Activated gamma-delta T cell treated with Interleukin-2 at 50 U/mL for 16 hours (primary cell): ENCODE measurements at places on chromosomes 4 and X.
A peak's percentile ranks its signal among the peaks of the same experiment; 100 is the strongest.

DNA sequence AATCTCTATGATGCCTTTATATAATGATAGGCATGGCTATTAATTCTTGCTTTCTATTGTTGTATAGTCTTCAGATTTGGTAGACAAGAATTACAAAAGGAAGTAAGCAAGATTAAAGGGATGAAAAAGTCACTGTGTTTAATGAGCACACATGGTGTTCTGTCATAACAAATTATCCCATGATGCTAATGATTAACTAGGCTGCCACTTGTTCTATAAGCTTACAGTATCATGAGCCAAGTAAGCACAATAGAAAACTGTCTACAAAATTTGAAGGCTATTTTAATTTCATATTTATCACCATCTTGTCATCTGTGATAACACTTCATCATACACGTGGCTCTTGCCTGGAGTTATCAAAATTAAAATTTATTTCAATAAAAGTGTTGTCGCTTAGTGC lies 466.7 kb downstream of the GASK1B start:
- DNase-seq: no peak

- DNase-seq: peak; percentile 85
These were observed 29.6 kb upstream of the SPON2 start for GRCh38 chr4:1201851-1202525.

DNA sequence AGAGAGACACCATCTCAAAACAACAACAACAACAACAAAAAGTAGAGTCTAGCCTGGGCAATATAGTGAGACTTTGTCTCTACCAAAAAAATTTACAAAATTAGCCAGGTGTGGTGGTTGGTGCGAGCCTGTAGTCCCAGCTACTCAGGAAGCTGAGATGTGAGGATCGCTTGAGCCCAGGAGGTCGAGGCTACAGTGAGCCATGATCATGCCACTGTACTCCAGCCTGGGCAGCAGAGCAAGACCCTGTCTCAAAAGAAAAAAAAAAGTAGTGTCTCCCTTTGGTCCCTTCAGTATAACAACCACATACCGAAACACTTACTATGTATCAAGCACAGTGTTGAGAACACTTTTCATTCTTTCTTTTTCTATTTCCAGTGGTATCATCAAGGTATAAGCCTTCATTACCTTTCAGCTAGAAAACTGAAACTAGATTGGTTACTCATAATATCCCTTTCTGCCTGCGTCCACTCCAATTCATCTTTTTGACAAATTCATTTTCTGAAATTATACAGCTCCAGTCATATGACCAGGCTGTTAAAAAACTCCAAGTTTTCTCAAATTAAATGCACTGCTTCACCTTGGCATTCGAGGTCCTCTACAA lies 54.1 kb downstream of the RPS6KA3 start:
- no peak for DNase-seq

DNA sequence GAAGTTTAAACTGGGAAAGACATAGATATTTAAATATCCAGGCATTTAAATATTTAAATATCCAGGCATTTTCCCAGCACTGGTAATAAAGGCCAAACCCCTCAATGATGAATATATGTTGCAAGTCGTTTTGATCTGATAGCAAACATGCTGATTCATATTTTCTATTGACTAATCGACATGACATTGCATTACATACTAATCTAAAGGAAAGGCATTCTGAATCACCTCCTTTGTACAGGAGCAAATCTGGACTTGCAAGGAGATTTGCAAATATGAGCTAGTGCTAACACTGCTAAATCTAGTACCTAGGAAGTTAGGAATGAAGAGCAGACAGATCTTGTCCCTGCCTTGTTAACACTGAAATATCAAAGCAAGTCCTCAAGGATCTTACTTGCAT lies 207.3 kb downstream of the SLC7A11 start:
- DNase-seq: no peak

- DNase-seq: no peak
These were observed 35.5 kb downstream of the SHROOM3 start for GRCh38 chr4:76470532-76470931.

DNA sequence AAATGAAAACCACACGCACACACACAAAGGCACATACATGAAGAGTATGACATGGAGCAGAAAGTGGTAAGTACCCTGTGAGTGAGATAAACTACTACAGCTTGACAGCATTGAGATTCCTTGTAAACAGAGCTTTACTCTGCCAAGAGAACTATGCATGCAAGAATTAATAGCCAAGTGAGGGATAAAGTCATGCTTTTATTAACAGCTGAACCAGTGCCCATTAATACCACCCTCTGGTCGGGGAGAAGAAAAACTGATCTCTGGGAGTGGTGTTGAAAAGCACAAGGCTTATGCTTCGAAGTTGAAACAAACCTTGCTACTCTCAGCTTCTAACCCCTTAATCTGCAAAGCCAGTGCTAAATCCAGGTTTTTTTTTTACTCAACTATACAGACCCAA lies 95.9 kb upstream of the C1QTNF7 start:
- DNase-seq: no peak

GRCh38 chr4:43607827-43608461 lies 715.4 kb downstream of the GRXCR1 start:
- no peak for DNase-seq

DNA sequence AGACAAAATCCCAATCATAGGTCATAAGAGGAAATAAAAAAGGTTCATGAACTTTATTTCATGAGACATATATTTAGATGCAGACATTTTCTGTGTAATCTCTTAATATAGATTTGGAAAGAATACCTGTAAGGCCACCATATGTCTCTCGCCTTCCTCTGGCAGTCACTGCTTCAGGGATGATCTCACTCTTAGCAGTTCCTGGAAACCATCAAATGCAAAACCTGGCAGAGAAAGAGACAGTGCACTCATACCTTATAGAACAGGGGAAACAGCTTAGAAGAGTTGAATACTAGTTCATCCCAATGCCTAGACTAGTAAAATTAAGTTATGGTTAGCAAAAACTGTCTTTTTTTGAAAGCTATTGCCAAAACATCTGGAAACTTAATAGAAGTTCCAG lies 243.3 kb downstream of the GASK1B start:
- DNase-seq: no peak

GRCh38 chr4:150888625-150889024 lies 126.5 kb downstream of the LRBA start:
- no peak for DNase-seq

DNA sequence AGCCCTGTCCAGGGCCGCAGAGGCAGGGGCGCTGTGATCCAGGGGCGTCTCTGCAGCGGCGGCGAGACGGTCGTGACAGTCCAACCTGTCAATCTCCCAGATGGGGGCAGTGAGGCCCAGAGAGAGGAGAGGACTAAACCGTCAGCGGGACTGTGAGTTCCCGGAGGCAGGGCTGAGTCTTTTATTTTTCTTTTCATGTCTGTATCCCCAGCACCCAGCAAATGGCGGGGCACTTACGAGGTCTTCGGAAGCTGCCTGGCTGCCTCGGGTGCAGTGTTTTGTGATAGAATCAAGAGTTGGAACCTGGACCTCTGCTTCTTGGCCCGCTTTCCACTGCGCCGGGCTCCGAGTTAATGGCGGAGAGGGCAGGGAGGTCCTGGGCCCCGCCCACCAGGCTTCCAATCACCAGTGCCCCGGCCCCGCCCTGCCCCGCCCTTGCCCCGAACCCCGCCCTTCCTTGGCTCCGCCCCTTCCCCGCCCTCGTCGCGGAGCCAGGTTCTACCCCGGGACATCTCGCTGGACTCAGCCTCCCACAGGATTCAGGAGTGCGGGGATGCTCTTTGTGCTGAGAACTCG lies 35.3 kb upstream of the GRPEL1 start:
- DNase-seq: peak; percentile 67

DNA sequence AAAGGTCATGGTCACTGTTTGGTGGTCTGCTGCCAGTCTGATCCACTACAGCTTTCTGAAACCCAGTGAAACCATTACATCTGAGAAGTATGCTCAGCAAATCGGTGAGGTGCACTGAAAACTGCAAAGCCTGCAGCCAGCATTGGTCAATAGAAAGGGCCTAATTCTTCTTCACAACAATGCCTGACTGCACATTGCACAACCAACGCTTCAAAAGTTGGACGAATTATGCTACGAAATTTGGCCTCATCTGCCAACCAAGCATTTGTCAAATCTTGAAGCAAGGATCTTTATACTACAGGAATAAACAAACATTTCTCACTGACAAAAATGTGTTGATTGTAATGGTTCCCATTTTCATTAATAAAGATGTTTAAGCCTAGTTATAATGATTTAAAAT lies 90.4 kb downstream of the EIF4E start:
- DNase-seq: no peak

GRCh38 chr4:55475394-55476243 lies 71.1 kb downstream of the CLOCK start:
- no peak for DNase-seq

GRCh38 chr4:79227860-79228259 lies 98.0 kb downstream of the NAA11 start:
- DNase-seq: no peak

DNA sequence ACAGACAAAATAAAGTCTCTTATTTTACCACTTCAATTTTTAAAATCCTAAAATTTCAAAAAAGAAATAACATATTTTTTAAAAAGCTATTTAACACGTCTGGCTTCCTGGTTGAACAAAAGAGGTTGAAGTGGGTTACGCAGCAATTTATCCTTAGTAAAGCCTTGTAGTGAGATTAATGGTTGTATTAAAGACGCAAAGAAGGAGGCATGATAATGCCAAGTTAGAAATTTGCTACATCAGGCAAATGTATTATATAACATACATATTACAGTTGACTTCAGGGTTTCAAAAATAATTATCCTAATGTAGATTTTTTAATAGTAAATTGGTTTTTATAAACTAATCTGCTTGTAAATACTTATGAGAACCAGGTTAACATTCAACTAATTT lies 35.3 kb downstream of the ANKRD17 start:
- DNase-seq: no peak

DNA sequence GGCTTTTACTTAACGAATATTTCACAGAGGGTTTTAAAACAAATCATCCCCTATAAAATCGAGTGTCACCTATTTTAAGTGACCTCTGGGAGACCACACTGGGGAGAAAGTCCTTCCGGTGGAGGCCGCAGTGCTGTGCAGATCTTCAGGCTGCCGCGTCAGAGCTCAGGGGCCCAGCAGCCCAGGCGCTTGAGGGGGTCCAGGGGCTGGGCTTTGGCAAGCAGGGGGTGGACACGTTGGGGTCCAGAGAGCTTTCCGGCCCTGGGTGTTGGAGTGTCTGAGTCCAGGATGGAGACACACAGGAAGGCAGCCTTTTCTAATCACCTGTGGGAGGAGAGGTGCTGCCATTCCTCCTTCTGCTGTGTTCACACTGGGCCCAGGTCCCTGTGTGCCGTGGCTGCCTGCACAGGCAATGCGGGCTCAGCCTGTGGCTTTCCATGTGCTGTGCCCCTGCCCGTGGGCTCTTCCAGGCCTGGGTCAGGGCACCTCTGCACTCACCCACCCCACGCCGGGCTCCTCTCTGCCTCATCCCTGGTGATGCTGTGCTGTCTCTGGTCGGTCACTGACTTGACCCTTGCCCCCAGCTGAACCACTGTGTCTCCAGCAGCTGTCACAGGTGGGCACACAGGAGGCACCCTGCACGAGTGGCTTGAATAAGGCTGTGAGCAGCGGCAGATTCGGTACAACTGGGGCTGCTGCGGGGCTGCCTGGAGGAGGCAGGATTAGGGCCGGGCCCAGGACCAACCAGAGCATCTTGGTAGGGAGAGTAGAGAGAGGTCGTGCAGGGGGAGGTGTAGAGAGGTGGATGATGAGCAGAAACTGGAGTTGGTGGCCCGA lies 10.0 kb downstream of the HTRA3 start:
- DNase-seq: no peak

GRCh38 chr4:182711211-182711610 lies 206.0 kb downstream of the DCTD start:
- no peak for DNase-seq

- no peak for DNase-seq
These were observed 115.6 kb downstream of the CAMK2D start for GRCh38 chr4:113645771-113646441.

DNA sequence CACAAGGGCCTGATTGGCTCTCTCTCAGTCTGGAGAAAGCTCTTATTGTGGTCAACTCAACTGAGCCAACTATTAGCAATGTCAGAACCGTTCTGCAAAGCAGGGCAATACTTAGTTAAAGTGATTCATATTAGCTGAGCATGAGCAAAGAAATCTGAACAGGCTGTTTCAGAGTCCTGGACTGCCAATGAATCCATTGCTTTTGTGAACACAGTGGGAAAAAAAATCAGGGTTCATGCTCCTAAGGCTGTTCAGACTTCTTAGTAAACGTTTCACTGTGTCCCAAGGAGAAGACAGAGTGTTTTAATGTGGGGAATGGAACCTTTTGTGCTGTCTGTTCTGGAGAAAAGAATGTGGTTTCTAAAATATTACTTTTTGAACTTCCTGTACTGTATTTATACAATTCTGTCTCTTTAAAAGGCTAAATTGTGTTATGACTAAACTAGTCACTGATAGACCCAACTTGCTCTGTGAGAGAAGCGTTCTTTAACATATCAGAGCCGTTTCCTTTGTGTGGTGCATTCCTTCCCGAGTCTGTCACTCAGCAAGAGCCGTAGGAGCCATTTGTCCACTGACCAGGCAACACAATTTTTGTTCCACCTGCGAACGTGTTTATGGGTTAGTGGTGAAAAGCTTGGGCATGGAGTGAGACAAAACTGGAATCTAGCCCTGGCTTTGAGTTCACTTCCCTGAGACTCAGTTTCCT lies 366.1 kb downstream of the FBXO8 start:
- no peak for DNase-seq

DNA sequence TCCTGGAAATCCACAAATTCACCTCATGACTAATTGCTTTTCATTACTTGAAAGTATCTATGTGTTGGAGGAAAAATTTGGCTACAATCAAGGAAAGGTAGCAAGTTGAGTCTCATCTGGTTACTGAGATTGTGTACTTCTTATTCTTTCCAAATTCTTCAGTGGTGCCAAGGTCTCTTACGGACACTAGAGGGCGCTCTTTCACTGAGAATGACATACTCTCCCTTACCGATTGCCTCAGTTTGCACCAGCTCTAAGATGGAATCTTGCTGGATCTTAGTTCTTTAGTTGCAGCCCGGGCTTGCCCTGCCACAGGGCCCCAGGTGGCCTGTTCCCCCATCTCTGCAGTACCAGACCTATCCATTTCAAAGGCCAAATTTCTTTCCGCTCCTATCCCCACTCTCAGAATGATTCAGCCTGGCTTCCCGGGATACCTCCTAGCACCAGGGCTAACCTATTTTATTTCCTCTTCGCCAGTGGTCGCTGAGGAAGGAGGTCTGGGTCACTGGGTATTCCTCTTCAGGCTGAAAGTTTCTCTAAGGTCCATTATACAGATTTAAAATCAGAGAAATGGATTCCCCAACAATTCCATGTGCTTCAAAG lies 24.6 kb upstream of the GPR50 start:
- DNase-seq: peak; percentile 24
